Omental fat pad (tissue), 4 donors: ENCODE measurements at places on chromosomes 12 and 14.

- no peak for DNase-seq
Observed at GRCh38 chr12:10249690-10250455, 37.2 kb downstream of the GABARAPL1 start.

DNA sequence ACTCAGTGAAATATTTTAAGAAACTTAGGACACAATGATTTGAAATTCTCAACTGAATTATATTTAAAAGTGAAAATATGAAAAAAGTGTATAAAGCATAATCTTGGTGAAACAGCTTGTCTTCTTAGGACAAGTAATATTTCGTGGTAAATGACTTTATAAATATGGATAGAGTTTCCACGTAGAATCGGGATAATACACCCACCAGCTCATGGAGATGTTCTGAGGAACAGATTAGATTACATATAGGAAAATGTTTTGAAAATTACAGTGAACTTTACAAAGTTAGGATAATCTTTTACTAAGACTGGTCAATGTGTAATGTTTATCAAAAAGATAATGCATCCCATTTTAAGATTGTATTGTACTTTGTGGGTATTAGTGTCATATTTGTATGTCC, 25.6 kb upstream of the MYF6 start:
- no peak for DNase-seq

DNA sequence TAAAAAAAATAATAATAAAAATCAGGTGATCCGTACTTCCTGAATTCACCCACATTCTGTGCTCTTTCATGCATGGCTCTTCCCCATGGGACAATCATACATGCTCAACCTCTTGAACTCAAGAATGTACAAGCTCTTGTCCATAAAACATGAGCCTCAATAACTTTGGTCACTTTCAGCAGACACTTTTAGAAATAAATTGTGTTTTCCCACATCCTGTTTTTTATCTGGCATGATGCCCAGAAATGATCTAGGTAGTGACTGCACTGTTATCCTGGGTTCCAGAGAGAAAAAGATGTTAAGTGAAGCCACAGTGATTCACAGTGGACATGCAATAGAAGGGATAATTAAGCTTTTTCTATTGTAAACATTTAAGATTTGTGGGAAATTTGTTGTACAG, 537.6 kb upstream of the TMEM132C start:
- no peak for DNase-seq

DNA sequence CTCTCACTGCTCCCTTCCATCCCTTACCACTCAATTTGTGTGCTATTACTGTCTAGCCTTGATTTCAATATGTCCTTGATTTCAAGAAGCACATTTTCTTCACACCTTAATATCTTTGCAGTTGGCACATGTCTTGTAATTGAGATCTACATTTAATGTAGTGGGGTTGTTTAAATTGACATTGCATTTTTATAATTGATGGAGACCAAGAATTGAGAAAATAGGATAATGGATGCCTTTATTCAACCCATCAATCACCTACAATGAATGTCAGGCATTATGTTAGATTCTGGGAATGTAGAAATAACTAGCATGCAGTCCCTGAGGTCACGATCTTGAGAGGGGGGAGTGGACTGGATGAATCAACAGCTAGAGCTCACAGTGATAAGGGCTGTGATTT, 94.6 kb downstream of the SMOC1 start:
- no peak for DNase-seq

GRCh38 chr14:44112774-44113460, 394.2 kb downstream of the FSCB start:
- no peak for DNase-seq

DNA sequence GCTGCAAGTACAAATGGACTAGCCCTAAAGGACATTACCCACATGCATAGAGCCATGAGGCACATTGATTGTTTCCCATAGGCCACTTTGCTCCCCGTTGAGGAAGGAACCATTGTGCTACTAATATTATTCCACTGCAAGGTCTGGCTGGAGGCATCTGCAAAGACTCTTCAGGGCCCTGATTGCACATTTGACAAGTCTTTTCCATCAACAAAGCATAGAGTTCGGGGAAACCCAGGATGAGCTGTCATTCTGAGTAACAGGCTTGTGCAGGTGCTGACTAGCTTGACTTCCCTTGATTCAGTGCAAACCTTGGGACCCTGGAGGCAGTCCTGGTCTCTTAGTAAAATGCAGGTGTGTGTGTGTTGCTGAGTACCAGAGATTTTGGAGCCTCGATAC, 73.8 kb downstream of the SUSD6 start:
- no peak for DNase-seq

DNA sequence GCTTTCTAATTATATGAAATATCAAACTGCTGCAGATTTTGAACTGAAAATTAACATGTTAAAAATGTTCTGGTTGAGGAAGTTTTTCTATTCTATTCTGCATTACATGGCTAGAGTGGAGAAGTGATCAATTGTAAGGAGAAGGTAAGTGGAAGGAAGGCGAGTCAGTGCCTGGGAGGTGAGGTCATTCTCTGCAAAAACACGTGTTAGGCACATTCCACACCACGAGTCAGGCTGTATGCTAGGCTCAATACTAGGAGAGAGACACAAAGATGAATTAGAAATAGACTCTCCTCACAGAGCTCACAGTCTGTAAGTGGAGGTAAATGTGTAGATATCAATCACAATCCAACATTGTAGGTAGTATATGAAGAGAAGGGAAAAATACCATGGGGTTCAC, 194.1 kb downstream of the NOVA1 start:
- DNase-seq, result no peak

- DNase-seq, result no peak
Observed at GRCh38 chr12:66594688-66595087, 84.2 kb downstream of the GRIP1 start.

DNA sequence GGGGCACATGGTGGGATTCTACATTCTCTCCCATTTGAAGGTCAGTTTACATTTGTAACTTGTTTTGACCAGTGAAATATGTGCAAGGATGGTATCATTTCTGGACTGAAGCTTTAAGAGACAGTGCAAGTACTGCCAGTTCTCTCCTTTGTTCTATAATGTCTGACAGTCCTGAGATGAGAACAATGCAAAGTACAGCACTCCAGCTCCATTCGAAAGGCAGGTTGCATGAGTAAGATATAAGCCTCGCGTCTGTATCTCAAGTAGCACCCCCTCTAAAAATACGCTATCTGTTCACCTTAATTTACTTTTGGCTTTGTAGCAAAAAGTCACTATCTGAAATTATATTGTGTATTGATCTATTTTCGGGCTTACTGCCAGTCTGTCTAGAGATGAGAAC, 1122.2 kb upstream of the TMEM132C start:
- DNase-seq, result no peak

- no peak for DNase-seq
Observed at GRCh38 chr12:53972152-53972702, 699 bp upstream of the HOXC11 start.

- DNase-seq, result no peak
Observed at GRCh38 chr12:132354211-132354981, 25.0 kb upstream of the GALNT9 start.

GRCh38 chr12:75751769-75752471, 240.5 kb upstream of the KRR1 start:
- no peak for DNase-seq

GRCh38 chr12:79420146-79420618, 270.6 kb downstream of the PAWR start:
- no peak for DNase-seq

DNA sequence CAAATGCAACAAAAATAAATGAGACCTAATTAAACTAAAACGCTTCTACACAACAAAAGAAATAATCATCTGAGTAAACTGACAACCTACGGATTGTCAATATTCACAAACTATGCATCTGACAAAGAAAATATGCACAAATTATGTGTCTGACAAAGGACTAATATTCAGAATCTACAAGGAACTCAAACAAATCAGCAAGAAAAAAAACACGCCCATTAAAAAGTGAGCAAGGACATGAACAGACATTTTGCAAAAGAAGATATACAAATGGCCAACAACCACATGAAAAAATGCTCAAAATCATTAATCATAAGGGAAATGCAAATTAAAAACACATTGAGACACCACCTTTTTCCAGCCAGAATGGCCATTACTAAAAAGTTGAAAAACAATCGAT, 37.0 kb downstream of the BLTP3B start:
- DNase-seq, result no peak

GRCh38 chr14:39372656-39373055, 59.6 kb downstream of the FBXO33 start:
- no peak for DNase-seq

- DNase-seq, result no peak
Observed at GRCh38 chr12:116637589-116638150, 78.5 kb downstream of the MAP1LC3B2 start.

GRCh38 chr14:42687421-42687820, 1080.7 kb downstream of the LRFN5 start:
- DNase-seq, result no peak

- no peak for DNase-seq
Observed at GRCh38 chr14:85529803-85530574, at the start of gene FLRT2. TSS of gene FLRT2 (plus strand) at chr14:85530144. CDS start at chr14:85621515, 91,371 bp downstream.

GRCh38 chr14:104465482-104466390, 113.8 kb upstream of the C14orf180 start:
- no peak for DNase-seq

DNA sequence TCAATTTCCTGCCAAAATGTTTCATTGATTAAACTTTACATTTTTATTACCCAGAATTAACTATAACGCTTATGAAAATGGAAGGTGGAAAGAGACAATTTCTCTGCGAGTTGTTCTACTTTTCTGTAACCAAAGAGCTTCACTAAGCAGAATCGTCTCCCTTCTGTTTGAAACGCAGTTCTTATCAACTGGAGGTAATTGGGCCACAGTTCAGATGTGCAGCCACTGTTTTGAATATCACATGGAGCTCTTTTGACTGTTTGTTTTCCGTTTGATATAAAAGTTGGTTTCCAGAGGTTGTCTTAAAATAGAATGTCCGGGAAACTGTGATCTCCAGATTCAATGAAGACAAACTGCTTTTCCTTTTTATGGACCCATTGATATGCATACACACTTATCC, 183.3 kb upstream of the SEL1L start:
- DNase-seq, result no peak

GRCh38 chr12:122862872-122863701, 27.8 kb downstream of the HIP1R start:
- no peak for DNase-seq

DNA sequence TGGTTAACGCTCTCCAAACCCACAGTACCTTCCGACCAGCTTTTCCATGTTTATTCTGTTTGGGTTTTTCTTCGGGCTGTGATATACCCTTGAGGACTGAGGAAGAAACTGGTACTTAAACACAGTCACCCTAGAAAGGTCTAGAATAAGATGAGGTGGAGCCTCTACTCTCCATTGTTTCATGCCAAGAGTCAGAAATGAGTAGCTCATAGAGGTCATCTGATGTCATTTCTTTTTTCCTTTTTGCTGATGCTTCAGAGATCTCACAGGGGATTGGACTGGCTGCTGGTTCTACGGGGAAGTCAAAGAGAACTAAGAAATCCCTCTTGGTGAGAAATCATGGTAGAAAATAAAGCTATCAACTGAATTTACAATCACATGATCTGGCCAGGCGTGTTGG, 538.2 kb upstream of the TMEM132C start:
- no peak for DNase-seq

DNA sequence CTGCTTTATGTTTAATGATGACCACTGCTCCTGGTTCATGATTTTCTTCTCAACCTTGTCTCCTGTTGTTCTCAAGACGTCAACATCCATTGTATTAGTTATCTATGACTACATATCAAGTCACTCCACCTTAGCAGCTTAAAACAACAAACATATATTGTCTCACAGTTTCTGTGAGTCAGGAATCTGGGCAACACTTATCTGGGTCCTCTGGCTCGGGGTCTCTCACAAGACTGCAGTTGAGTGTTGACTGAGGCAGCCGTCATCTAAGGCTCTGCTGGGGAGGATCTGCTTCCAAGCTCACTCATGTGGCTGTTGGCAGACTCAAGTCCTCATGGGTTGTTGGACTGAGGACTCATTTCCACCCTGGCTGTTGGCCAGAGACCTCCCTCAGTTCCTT, 27.3 kb upstream of the FRS2 start:
- DNase-seq, result no peak

DNA sequence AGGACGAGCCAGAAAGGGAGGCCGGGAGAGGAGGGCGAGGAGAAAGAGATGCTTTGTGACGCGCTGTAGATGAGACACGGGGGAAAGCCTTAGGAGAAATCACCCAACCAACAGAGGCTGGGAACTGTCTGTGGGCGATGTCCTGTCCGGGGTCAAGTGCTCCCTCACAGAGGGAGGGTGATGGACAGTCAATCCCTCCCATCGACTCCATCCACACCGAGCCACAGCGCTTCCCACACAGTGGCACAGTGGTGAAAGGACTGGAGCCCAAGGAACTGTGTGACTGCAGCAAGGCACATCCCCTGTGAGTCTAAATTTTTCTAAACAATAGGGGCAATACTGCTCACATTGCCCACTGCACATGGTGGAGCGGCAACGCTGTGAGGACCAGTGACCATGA, 89.1 kb downstream of the TTC7B start:
- DNase-seq, result no peak

DNA sequence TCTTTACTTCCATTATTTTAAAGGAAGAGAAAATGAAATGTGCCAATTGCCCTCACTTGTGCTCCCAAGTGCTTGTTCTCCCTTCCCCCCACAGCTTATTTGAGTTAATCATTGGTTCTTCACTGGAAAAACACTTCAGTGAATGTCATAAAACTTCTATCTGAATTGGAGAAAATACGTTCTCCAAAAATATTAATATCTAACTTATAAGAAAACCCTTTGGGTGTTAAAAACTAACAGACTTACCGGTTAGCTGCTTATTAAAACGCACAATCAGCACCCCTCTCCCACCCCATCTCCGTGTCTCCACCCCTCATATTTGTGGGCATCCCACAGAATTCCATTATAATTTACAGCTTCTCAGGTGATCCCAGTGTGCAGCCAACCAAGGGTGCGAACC, 31.7 kb downstream of the PLEKHA5 start:
- DNase-seq, result no peak

DNA sequence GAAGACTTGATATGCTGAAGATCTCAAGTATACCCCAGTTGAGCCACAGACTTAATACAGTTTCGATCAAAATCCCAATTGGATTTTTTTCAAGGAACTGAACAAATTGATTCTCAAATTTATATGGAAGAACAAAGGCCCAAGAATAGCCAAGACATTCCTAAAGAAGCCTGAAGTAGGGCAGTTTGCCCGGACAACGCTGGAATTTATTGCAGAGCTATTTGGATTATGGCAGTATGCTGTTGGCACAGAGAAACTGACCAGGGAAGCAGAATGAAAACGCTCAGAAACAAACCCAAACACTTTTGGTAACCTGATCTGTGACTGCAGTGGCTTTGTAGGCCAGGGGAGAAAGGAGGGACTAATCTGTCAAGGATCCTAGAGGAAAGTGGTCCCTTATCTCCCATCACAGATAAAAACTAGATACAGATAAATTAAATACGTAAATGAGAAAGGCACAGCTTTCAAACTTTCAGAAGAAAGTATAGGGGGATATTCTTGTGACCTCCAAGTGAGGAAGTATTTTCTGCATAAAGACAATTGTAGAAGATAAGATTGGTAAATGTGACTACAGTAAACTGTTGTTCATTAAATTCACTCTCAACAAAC, 35.9 kb upstream of the GSC start:
- DNase-seq, result no peak
